ENCODE measurements at places on chromosomes 4 and X. TPM values are rescaled to one million over a fixed set of nuclear protein-coding genes. Genes with fewer than 3 reads are reported as not detected.
A peak's percentile ranks its signal among the peaks of the same experiment; 100 is the strongest.

DNA sequence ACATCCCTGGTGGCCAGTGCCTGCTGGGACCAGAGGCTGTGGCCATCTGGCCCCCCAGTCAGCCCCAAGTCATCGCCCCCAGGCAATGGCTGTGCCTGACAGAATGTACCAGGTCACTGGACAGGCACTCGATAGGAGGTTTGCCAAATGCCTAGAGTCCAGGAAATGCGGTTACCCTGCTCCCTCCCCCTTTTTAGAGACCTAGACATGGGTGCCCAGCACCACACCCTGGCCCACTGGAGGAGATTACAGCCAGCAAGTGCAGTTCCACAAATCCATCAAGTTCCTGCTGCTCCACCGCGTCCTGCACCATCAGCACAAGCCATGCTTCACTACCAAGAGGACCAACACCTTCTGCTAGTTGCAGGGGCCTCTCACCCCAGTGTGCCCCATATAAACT is 16.2 kb upstream of the ZFX start:
- no peak for DNase-seq

- DNase-seq = no peak
Measured at GRCh38 chrX:41779941-41780340, 56.0 kb downstream of the GPR82 start.

- DNase-seq = peak; percentile 73
Measured at GRCh38 chrX:46710927-46711623, 47.8 kb downstream of the SLC9A7 start.

DRD5 gene
- total RNA-seq = not detected

PHEX gene
- not detected for total RNA-seq

All from OCI-LY7 (cell line).